Substantia nigra (tissue), 51 donors: ENCODE measurements at places on chromosomes 1 and 21.
A peak's percentile ranks its signal among the peaks of the same experiment; 100 is the strongest.

- DNase-seq: no peak
These were observed 15.8 kb upstream of the C8A start for GRCh38 chr1:56838759-56839158.

- no peak for DNase-seq
These were observed 5.2 kb downstream of the SOX13 start for GRCh38 chr1:204077979-204078696.

GRCh38 chr1:3501856-3502640 lies 47.6 kb downstream of the ARHGEF16 start:
- peak; percentile 29 for DNase-seq

DNA sequence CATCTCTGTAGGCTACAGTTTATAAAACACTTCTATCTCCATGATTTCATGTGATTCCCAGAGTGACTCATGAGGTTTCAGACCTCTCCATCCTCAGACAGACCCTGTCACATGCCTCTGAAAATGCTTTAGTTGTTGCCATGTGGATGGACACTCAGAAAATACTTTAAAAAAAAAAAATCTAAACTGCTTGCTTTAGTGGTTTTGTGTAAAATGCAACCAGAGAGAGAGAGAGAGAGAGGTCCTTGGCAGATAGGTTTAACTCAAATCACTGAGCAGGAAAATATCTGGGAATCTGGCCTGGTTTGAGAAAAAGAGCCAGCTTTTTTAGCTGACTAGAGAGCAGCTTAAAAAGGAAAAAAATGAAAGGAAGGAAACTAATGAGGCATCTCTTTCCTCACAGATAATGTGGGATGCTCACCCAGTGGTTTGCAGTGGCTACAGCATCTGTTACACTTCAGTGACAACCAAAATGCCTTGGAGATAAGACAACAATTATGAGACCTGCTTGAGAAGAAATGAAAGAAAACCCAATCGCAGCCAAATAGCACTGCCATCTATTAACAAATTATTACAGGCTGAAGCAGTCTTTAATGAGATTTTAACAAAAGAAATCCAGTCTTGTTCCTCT lies 54.6 kb upstream of the SYT14 start:
- DNase-seq: no peak

DNA sequence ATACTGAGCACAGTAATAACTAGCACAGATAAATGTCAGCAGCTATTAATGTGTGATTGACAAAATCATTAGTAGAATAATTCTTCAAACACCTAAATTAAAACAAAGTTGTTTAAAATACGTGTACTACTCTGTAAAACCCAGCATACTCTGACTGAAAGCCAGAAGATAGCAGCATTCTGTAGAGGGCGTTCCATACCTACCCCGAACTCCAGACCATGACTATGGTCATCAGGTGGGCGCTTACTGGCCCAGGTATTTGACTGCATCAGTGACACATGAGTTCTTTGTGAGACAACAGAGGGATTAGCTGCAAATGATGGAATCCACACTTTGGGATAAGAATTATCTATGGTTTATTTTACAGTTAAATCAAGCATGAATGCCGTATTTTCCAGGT lies 139.7 kb upstream of the POGK start:
- DNase-seq: no peak

- no peak for DNase-seq
These were observed 8.7 kb upstream of the GJB5 start for GRCh38 chr1:34746101-34746500.

- DNase-seq: peak; percentile 75
These were observed 15.6 kb upstream of the TTLL10 start for GRCh38 chr1:1157914-1158710.

DNA sequence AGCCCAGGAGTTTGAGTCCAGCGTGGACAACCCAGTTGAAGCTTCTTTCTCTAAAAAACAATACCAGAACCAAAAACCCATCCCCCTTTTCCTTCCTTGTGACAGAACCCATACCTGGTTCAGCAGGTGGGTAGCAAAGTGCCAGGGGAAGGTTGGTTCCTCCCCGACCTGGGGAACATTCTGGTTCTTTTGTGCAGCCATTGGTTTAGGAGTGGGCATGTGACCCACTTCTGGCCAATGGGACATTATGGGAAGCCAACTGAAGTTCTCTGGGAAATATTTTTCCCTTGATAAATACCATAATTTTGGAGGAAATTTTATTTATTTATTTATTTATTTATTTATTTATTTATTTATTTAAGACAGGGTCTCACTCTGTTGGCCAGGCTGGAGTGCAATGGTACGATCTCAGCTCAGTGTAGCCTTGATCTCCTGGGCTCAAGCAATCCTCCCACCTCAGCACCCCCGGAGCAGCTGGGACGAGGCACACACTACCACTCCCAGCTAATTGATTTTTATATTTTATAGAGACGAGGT lies 15.8 kb upstream of the MAPKAPK2 start:
- no peak for DNase-seq

GRCh38 chr1:100347009-100347966 lies 5.0 kb upstream of the CDC14A start:
- DNase-seq: no peak

DNA sequence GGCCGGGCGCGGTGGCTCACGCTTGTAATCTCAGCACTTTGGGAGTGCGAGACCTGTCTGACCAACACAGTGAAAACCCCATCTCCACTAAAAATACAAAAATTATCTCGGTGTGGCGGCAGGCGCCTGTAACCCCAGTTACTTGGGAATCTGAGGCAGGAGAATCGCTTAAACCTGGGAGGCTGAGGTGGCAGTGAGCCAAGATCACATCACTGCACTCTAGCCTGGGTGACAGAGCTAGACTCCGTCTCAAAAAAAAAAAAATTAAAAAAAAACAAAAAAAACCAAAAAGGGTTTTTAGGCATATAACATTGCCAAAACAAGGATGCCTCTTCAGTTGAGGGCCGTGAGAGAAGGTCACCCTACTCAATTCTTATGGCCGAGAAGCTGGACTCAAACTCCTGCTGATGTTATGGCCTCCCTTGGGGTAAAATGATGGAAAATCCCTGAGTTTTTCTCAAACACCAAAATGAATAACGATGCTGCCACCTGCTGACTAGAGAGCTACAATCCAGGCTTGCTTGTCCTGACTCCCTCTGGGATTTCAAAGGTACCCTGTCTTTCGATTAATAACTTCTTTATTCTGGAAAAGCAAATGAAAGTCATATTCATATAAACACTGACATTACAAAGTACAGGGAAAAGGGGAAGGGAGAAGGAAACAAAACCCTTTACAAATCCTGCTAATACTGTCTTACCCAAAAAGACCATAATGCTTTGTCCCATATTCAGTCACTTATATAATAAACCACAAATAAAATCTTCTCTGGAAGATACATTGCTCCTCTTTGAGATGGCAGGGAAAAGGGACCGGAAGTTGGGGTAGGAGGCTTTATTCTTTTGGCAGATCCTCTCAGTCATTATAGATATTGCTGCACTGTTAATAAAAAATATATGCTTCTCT lies 10.7 kb downstream of the RAB42 start:
- peak; percentile 36 for DNase-seq
